NCI-H524 treated with DMSO at 0.1 percent for 48 hours (cell line): ENCODE measurements at places on chromosomes 7 and 10.
A peak's percentile ranks its signal among the peaks of the same experiment; 100 is the strongest.

- DNase-seq = no peak
Measured at GRCh38 chr10:112202561-112203241, 19.1 kb upstream of the GPAM start.

DNA sequence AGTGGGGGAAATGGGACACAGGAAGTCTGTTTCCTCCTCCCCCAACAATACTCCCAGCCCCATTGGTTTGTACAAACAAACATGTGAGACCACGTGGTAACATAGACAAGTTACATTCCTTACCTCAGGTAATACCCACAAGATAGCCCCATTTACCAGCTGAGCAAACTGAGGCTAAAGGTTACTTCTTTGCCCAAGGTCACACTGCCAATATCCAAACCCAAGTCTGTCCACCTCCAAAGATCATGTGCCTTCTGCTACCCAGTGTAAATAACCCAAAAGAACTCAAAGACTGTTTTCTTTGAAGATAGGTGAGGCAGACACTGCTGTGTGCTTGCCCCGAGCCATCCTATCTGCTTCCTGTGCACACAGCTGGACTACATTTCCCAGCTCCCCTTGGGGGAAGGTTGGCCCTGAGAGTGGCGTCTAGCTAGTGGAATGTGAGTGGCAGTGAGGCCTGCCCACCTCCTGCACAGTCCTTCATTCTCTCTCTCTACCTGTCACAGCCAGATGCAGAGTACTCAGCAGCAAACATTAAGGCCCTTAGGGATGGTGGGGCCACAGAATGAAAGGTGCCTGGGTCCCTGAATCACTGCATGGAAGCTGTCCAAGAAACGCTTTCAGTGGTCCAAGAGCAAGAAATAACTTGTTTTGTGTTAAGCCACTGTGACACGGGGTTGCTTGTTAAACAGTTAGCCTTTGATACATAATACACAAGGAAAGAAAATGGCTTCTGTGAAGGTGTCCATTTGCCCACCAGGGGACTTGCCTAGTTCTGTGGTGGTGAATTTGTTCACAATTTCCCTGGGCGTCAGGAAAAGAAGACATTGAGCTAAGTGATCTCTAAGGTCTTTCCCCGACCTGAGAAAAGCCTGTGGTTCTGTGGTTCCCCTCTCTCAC is 257.7 kb upstream of the NFE2L3 start:
- peak; percentile 33 for DNase-seq

DNA sequence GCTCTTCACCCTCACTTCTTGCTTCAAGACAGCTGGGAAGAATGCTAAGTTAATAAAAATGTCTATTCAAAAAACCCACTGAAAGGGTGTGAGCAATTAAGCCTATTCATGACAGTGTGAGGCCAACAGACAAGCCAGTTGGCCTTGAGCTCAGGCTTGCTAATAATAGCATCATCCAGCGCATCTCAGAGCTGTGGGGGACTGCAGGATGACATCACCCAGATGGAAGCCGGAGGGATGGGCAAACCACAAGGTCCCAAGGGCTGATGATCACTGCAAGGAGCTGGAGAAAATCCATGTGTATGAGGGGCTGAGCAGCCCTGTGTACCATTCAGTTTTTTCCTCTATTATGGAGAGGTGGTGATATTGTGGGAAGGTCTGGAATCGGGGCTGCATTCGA is 770.4 kb downstream of the TNS3 start:
- DNase-seq = no peak

DNA sequence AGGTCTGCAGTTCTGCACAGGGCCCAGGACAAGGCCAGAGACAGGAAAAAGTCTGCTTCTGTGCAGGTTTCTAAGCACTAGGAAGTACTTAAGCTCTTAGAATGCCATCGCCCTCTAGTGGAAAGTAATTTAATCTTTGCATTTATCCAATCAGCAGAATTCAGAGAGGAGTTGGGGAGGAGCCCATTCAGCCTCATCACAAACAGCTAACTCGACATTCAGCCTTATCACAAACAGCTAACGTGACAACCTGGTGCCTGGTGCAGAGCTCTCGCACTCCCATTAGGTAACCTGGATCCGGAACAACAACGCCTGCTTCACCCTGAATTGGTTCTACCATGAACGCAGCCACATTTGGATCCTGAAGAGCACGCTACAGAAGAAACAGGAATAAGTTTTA is 15.2 kb downstream of the OAT start:
- DNase-seq = peak; percentile 25

GRCh38 chr10:14020037-14020664 is 310.6 kb downstream of the FRMD4A start:
- no peak for DNase-seq

- no peak for DNase-seq
Measured at GRCh38 chr10:69096045-69096444, 8.1 kb downstream of the SRGN start.

DNA sequence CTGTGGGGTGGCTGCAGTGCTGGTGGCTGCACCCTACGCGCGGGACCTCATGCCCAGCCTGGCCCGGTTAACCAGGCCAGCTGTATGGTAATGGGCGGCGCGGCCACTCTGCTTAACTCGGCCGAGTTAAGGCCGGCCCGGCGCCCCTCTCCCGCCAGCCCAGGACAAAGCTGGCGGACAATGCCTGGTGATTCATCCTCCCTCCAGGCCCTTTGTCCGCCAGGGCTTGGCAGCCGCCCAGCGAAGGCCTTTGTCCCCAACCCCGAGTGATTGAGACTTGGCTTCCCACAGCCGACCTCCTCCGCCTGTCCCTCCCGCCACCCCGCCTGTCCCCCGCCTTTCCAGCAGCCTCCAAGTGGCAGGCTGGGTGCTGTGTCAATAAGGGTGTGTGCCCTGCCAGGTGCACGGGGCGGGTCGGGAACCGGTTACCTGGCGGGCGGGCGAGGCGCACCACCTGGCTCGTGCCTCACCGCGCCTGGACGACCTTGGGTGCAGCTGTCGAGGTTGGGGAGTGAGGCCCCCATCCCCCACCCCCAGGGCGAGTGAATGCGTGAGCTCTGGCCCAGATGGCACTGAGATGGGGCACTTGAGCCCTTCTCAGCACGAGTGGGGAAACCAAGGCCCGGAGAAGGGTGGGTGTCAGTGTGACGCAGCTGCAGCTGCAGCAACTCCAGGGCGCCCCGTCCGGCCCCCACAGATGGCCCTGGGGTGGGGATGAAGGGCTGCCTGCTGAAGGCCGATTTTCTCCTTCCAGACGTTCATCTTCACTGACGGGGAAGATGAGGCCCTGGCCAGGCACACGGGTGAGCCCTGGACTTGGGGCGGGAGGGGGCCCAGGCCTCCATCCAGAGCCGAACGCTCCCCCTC is 4.6 kb downstream of the LFNG start:
- DNase-seq = no peak

DNA sequence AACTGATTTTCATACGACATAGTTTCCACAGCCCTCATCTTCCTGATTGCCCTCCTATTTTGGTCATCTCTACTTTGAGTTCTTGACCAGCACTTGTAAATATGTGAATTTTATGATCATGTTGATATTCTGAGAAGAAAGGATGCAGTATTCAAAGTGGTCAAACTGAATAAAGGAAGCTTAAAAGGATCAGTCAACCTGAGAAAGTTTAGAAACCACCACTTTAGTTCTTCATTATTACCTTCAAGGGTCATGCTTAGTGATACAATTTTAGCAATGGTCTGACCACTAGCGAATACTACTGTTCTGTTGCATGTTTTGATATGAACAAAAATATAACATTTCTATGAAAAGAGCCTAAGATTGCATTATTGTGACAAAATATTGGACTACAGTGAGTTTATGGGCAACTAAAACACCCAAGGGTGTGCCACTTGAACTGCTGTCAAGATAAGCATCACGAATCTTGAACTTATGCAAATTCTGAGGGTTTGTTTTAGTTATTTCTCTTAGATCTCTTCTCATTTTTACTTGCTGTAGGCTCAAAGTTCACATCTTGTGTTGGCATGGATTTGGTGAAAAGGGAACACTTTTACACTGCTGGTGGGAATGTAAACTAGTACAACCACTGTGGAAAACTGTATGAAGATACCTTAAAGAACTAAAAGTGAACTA is 247.7 kb downstream of the IPMK start:
- DNase-seq = no peak

- DNase-seq = no peak
Measured at GRCh38 chr7:90597563-90598253, 1.6 kb downstream of the CDK14 start.

- DNase-seq = no peak
Measured at GRCh38 chr7:1210321-1210978, 22.2 kb upstream of the UNCX start.

DNA sequence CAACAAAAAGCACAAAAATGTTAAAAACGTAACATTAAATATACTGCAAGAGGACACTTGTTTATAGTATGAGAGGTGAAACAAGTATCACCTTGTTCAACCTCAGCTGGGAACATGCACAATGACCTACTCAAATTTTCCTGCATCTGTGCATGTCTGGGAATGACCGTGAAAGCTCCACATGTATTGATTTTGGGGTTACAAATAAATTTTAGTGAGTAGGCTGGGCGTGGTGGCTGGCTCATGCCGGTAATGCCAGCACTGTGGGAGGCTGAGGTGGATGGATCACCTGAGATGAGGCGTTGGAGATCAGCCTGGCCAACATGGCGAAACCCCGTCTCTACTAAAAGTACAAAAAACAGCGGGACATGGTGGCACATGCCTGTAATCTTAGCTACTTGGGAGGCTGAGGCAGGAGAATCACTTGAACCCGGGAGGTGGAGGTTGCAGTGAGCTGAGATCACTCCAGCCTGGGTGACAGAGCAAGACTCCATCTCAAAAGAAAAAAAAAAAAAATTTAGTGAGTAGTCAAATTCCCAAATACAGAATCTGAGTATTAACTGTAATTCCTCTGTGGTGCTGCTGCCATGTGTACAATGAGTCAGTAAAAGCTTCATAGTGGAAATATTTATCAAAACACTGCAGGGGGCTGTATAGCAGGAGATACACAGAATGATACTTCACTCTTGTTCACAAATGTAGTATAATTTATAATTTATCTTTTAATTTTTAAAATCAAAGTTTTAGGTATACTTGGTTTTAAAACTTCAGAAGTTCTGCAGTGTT is 41.1 kb downstream of the SUGCT start:
- DNase-seq = no peak

DNA sequence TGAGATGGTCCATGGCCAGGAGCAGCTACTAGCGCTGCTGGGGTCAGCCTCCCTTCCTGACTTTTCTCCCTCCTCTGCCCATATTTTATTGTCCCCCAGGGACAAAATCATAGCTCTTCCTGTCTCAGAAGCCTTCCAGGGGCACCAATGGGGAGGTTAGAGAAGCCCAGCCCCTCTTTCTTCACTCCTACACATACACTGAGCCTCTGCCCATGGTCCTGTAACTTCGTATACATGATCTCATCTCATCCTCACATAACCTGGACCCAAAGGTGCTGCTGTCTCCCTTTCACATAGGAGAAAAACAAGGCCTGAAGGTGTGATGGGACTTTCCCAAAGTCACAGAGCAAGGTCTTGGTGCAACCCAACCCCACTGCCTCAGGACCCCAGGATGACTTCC is 2.5 kb downstream of the SRRM3 start:
- DNase-seq = no peak

DNA sequence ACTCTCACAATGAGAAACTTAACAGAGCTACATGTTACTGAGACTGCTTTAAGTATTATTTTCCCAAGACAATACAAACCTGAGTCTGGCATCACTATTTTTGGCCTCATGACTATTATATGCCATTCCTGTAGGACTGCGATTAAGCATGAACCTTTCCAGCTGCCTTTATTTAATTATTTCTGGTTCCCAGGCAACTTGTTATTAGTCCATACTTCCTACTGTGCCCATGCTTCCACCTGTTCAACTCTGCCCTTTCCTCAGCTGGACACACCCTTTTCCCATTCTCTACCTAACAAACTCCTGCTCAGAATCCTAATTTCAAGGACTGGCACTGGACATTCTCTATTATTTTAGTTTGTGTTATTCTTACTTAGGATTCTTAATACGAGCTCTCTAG is 8.1 kb upstream of the CROT start:
- no peak for DNase-seq

- no peak for DNase-seq
Measured at GRCh38 chr10:72318418-72319262, 36.1 kb downstream of the DNAJB12 start.

GRCh38 chr10:114616516-114616915 is 41.6 kb downstream of the ABLIM1 start:
- DNase-seq = no peak

- DNase-seq = no peak
Measured at GRCh38 chr10:78304091-78305045, 270.7 kb downstream of the RPS24 start.

- DNase-seq = no peak
Measured at GRCh38 chr10:102773320-102773719, 29.6 kb downstream of the WBP1L start.

DNA sequence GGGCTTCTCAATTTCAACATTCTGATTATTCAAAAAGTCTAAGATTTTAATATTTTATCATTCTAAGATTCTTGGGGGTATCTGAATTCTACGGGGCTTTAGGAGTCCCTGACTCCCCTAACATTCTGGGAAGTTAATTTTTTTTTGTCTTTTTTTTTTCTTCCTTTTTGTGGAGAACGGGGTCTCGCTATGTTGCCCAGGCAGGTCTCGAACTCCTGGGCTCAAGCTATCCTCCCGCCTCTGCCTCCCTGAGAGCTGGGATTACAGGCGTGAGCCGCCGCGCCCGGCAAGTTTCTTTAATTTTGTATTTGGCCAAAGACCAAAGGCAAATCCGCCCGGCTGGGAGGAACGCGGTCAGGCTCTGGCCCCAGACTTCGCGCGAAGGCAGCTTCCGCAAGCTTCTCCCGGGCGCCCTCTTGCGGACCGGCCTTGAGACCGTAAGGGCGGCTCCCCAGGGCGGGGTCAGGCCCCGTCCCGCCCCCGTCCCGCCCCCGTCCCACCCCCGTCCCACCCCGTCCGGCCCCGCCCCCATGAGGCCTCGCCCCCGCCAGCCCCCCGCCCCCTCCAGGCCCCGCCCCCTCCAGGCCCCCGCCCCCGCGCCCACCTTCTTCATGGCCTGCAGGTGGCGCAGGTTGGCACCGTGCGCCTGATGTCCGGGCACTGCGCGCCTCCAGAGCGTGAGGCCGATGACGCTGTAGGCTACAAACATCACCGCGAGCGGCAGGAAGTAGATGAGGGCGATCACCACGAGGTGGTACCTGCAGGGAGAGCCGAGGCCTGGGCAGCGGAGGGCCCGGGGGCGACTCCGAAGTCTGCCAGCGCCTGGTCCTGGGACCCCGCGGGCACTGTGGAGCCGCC is 8.2 kb downstream of the TACR2 start:
- DNase-seq = peak; percentile 33

- DNase-seq = no peak
Measured at GRCh38 chr7:152760854-152761748, 1.5 kb downstream of the ACTR3B start.

DNA sequence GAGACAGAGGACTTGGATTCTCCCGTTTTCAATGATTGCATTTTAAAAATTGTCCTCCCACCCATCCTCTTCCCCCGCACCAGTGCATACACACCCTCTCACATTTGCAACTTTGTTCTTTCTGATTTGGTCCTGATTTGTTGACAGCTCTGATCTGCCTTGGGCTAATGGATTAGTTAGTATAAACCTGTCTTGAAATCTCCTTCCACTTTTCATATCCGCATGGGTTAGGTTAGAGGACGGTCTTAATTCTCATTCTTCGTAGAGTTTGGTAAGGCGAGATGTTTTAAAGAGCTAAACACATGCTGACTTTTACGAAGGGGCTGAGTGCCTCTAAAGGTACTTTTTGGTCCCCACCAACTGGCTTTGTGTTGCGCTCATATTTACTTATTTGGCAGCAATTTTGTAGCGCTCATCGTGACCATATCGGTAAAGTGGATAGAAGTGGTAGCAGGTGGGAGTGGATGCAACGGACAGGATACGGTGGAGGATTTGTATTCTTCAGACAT is 1.1 kb downstream of the AHR start:
- DNase-seq = peak; percentile 1
